ENCODE measurements at places on chromosomes 5 and 9. TPM values are rescaled to one million over a fixed set of nuclear protein-coding genes. Genes with fewer than 3 reads are reported as not detected.

DNA sequence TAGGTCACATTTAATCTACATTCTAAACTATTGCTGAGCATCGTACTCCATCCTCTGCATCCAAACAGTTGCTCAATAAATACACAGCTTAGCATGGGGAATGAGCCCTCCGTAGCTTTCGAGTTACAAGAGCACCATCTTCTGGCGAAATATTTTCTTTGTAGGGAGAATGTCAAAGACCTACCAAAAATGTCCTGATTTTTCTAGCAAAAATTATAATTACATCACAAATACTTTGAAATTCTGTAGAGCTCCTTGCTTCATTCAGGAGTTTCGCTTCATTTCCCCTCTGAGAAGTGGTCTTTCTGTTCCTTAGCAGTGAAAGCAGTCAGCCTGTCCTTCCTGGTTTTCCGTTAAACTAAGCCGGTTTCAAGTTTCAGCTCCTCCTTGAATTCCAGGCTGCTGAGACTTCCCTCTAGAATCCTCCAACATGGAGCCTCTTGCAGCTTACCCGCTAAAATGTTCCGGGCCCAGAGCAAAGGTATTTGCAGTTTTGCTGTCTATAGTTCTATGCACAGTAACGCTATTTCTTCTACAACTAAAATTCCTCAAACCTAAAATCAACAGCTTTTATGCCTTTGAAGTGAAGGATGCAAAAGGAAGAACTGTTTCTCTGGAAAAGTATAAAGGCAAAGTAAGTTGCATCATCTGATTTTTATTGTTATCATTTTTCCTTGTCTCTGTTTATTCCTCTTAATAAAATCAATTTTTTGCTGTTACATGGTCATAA lies at the start of gene GPX8:
Gene GPX8, plus strand, starts transcription at position 409 of the 730 bp plus-strand sequence. Its CDS starts 22 bp downstream, at position 431.
- peak within 1 kb of the TSS; percentile 97 for H3K4me3 ChIP-seq
- no peak for DNase-seq
- H3K27ac ChIP-seq: no peak within 1 kb of the TSS
- H3K4me1 ChIP-seq: no peaks in the 10 kb centered on the region

GRCh38 chr9:4936823-4937222 lies 48.2 kb upstream of the JAK2 start:
- DNase-seq: no peak
- H3K4me3 ChIP-seq: no peak overlapping the region
- H3K36me3 ChIP-seq: no peaks in the 10 kb centered on the region
- no peak overlapping the region for H3K27ac ChIP-seq
- no peaks in the 10 kb centered on the region for H3K27me3 ChIP-seq
- peaks cover 10% of the 10 kb centered on the region for H3K4me1 ChIP-seq

- no peak for DNase-seq
- H3K36me3 ChIP-seq: no peaks in the 10 kb centered on the region
- H3K4me1 ChIP-seq: no peaks in the 10 kb centered on the region
- H3K27ac ChIP-seq: no peak overlapping the region
- no peak overlapping the region for H3K4me3 ChIP-seq
Observed at GRCh38 chr9:133131506-133131905, 10.5 kb upstream of the RALGDS start.

GRCh38 chr9:125646621-125647100 lies 60.3 kb downstream of the MAPKAP1 start:
- H3K4me3 ChIP-seq: no peak overlapping the region
- H3K4me1 ChIP-seq: peaks cover 3% of the 10 kb centered on the region
- H3K36me3 ChIP-seq: no peaks in the 10 kb centered on the region
- no peak for DNase-seq

DNA sequence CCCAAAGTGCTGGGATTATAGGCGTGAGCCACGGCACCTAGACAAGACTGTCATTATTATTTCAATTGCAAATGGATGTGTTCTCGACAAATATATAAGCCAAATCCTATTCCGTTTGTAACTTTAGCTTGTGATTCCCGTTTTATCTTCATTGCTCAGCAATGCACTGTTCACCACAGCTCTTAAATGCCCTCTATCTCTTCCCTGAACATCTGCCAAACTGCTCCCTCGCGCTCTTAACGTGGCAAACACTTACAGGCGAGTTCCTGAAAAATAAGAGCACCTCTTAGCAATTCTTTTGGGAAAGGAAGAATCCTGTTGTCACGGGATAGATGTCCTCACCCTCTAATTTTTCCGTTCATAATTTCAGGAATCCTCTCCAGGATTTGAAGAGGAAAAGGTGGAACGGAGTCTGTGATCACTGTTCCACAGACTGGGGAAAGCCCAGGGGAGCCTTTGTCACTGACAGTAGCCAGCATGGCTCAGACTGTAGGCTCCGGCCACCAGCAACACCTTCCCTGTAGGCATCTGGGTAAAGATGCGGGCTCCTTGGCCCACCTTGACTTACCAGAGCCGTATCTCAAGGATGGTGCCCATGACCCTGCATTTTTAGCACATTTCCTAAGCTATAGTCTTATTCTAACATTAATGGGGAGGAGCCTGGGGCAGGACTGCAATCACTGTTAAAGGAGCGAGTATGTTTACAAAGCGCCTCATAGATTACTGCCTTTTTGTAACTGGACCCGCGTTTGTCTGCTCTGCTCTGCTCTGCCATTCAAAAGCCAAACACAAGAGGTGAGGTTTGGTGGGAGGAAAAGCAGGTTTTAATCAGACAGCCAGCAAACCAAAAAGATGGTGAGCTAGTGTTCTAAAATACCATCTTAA lies 20.2 kb upstream of the GNPDA1 start:
- no peaks in the 10 kb centered on the region for H3K4me1 ChIP-seq
- no peaks in the 10 kb centered on the region for H3K36me3 ChIP-seq
- H3K27ac ChIP-seq: no peak overlapping the region
- no peak overlapping the region for H3K4me3 ChIP-seq
- H3K27me3 ChIP-seq: no peaks in the 10 kb centered on the region
- no peak for DNase-seq

DNA sequence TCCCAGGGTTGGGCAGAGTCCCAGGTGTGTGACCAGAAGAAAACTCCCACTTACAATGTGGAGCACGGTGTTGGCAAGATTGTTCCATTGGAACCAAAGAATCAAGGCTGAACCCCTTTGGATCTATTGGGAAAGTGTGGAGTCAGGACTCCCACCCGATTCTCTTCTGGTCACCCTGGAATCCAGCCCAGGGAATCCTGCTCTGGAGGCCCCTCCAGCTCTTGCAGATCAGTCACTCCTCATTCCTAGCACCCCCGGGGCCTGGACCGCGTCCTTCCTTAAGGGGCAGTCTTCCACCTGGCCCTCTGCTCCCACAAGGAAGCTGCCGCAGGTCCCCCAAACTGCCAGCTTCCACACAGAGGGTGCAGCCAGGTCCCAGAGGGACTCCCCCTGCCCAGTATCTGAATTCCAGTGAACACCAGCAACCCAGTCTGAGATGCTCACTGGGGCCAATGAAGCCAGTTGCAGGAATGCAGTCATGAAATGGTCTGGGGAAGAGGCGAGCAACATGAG lies 170.1 kb downstream of the GADD45G start:
- no peak overlapping the region for H3K27ac ChIP-seq
- H3K4me3 ChIP-seq: no peak overlapping the region
- no peaks in the 10 kb centered on the region for H3K36me3 ChIP-seq
- no peaks in the 10 kb centered on the region for H3K4me1 ChIP-seq
- DNase-seq: no peak

DNA sequence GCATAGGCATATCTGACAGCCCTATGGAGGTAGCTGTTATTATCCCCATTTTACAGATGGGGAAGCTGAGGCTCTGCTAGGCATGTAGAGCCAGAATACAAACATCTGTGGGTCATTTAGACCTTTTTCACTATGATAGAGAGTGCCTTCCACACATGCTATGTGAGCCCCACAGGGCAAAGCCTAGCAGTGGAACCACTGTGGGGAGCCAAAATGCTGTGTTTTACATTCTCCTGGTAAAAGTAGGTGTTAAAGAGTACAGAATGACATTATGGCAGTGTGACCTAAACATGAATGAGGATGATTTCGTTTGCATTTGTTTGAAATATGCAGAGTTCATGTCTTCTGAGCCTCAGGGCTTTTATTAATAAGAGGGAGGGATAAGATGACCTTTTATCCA lies 265.2 kb downstream of the MAST4 start:
- no peak for DNase-seq
- no peaks in the 10 kb centered on the region for H3K27me3 ChIP-seq
- H3K4me3 ChIP-seq: no peak overlapping the region

The NR5A1 gene
- total RNA-seq: not detected

The RASGRF2 gene
- 17.4 TPM for total RNA-seq

Measured in aorta (tissue), 5 donors.